CD4-positive, alpha-beta memory T cell (primary cell): ENCODE measurements at places on chromosomes 4 and X.

DNA sequence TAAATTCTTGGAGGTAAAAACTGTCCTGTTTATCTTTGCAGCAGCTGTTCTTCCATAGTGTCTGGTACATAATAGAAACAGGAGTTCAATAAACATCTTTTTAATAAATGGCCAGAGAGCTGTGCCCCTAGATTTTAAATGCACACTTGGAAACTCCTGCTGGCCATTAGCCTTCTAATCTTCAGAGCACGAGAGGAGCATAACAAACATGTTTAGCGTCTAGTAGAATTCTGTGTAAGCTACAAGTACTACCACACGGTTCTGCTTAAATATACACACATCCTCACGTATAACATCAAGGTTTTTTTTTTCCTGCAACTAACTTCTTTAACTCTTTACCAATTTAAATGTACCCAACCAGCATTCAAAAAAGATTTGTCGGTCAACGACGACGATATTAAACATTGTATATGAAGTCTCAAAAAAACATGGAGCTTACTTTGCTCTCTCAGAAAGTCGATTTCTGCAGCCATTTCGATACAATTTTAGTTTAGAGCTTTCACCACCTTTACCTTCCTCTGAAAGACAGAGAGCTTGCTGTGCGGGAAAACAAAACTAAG is 628 bp downstream of the SCLT1 start:
- DNase-seq = no peak

DNA sequence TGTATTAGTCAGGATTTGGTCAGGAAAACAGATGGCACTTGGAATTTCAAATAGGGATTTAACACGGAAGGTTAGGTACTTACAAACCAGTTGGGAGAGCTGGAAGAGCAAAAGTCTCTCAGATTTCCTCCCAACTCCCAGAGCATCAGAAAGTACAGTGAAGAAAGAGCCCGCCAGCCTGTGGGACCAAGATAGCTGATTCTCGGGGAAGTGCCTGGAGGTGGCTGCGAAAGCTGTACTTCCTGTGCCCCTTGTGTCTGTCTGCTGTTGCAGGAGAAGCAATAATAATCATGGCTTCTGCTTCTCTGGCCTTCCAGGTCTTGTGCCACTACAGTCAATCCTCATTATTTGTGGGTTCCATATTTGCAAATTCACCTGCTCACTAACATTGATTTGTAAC is 221.0 kb upstream of the BCOR start:
- DNase-seq = no peak

- no peak for DNase-seq
Measured at GRCh38 chr4:47590325-47590724, 105.2 kb downstream of the ATP10D start.

GRCh38 chrX:18985186-18985435 is 1.2 kb upstream of the PHKA2 start:
- DNase-seq = no peak

DNA sequence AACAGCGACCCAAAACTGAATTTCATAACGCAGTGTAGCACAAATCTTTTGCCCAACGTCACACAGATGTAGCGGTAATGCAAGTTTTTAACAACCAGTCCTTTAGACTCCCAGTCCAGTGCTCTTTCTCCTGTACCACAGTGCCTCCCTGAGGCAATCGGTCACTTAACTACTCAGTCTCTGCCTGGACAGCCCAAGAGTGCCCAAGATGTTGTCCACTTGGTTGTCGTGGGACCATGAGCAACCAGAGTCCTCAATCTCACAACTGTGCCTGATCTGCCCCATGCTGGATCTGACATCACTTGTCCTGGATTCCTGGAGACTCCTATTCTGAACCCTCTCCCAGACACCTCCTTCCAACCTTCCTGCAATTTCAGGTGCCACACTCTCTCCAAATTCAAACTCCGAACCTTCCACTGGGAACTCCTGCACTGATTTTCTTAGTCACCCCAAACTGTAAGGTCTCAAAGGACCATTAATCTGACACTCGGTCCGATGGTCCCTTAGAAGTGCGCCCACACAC is 702 bp downstream of the MMGT1 start:
- DNase-seq = no peak

DNA sequence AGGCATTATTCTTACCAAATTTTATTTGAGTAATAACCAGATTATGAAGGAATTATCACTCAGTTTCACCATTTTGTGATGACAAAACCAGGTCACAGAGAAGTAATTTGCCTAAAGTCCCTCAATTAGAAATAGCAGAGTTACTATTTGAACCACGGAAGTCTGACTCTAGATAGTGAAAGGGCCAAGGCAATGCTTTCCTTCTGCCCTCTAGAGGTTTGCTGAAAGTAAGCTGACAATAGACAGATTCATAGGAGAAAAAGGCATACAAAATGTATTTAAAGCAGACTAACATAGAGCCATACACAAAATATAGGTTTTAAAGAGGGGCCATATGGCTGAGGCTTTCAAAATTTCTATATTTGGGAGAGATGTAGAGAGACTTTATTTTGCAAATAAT is 43.1 kb downstream of the CXXC4 start:
- DNase-seq = no peak

- DNase-seq = no peak
Measured at GRCh38 chr4:115515772-115516171, 402.4 kb upstream of the NDST4 start.

DNA sequence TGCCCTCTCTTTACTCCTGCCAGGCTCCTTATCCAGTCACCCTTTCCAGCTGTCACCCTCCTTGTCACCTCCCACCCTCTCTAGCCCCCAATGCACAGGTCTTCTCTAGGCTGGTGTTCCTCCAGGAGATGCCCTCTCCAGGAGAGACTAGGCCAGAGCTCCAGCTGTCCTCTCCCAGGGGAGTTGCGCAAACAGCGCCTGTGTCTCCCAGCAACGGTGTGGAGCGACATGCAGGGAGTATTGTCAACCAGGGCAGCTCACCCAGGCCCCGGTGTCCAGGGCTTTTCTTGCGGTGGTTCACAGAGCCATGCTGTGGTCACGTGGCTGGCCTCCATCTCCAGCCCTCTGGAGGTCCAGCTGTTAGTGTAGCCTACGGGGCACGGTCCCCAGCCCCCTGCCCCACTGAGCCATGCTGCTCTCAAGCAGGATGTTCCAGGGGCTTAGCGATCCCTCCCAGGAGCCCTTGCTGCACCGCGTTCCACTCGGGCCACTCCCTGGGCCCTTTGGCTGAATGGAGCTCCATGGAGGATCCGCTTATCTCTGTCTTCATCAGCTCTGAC is 34.8 kb downstream of the CCNQ start:
- DNase-seq = no peak

GRCh38 chr4:90816754-90817153 is 689.6 kb downstream of the CCSER1 start:
- no peak for DNase-seq

GRCh38 chrX:118627084-118627758 is 100.2 kb upstream of the IL13RA1 start:
- DNase-seq = no peak

GRCh38 chr4:171118091-171118490 is 695.1 kb upstream of the GALNTL6 start:
- no peak for DNase-seq

DNA sequence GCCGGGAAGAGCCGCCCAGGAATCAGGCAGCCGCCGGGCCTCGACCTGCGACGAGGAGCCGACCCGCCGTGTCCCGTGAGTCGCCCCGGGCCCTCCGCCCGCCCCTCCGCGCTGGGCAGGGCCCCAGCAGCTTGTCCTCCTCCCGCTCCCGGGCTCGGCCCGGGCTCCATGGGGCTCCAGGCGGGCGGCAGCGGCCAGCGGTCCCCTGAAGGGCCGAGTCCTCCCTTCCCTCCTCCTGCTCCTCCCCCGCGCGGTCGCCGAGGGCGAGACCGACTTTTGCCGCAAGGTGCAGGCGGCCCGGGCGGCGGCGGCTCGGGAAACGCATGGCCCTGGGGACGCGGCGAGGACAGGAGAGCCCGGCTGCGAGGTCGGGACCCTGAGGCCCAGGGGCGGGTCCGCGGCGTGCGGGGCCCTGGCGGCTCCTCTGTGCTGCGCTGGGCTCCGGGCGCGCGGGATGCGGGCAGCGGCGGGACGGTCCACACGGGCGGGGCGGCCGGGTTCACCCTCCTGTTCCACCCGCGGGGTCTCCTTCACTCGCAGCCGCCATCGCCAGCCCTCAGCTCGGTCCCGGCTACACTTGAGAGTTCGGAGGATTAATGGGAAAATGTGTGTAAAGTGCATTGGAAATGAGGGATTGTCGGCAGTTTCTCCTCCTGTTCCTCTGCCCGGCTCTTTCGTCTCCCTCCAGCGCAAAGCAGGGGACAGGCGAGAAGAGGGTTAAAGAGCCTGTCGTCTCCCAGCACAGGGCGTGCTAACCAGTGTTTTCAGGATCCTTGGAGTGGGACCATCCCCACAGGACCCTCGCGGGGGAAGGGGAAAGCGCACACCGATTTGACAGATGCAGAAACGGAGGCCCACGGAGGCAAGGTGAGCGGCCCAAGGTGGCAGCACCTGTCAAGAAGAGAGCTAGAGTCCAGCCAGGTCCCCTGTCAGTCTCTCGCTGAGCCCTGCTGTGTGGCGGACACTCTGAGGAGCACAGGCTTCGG is 16.6 kb upstream of the ZNF718 start:
- no peak for DNase-seq

DNA sequence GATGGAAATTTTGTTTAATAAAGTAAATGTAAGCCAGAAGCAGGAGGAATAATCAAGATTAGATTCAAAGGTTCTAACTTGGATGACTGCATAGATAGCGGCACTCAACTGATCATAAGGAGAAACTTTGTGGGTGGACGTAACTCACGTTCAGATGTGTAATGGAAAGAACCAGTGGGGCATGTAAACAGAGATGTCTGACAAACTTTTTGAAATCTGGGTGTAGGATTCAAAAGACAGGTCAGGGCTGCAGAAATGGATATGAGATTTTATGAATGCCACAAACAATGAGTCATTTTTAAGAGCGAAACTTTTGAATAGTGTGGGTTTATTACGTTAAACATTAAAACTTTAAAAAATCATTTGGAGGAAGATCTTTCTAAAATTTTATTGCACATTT is 375.6 kb downstream of the GBA3 start:
- DNase-seq = no peak

DNA sequence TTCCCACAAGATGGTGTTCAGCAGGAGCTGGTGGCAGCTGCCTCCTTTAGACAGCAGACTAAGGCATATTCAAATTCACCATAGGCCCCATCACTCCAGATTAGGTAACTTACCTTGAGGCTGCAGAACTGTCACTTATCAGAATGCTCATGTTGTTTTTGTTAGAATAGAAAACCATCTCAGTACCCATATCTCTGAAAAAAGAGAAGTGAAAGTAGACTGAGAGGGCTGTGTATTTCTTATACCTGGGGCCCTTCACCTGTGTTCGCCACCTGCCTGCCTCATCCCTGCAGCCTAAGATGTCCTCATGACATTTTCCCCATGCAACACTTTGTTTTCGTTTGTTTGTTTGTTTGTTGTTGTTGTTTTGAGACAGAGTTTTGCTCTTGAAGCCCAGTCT is 32.9 kb upstream of the SPRY1 start:
- no peak for DNase-seq

- DNase-seq = no peak
Measured at GRCh38 chr4:136078976-136079375, 1453.3 kb downstream of the PCDH18 start.

GRCh38 chr4:56692576-56692975 is 11.5 kb upstream of the HOPX start:
- no peak for DNase-seq

DNA sequence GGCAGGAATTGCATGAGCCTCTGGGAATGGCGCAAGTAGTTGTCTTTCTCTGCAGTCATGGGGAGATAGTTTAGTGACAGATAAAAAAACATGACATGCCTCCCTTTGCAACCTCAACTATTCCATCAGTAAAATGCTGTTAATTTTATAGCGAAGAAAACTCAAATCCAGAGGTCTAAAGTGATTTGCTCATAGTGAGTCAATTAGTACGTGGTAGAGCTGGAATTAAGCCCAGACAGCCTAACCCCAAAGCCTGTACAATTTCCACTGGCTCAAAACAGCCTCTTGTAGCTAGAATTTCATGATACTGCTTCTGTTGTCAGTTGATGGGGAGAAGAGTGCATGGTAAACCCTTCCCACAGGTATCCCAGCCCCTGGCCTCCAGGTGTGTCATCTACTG is 81.3 kb upstream of the TRPC5 start:
- DNase-seq = no peak

DNA sequence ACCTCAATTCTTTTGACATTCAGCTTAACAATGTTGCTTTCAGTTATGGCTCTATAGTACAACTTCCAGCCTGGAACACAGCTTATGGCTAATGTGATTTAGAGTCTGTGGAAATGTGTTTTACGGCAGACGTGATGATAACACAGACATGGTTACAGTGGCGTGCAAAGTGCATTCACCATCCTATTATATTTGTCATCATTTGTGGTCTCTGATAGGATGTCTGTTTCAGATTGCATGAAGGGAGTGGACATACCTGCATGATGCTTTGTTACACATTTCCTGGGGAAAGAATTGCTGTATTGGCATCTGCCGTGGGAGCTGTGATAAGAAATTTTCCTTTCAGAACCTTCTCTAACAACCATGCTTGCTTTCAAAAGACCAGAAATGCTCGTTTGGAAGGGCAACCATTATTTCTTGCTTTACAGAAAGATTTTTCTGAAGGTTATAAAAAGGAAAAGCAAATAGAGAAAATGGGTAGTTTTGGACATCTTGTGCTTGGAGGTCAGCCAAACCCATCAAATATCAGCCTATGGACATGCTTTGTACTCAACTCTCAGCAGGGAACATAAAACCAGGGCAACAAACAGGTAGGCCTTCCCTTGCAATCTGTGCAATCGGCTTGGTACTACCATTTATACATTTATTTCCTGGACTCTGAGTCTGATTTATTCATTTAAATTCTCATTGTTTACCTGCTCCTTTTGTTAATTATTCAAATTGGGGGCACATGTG is 273.9 kb downstream of the TLL1 start:
- DNase-seq = no peak

GRCh38 chr4:78418406-78418805 is 133.2 kb upstream of the ANXA3 start:
- no peak for DNase-seq

GRCh38 chrX:150935467-150935866 is 37.0 kb upstream of the CD99L2 start:
- DNase-seq = no peak

DNA sequence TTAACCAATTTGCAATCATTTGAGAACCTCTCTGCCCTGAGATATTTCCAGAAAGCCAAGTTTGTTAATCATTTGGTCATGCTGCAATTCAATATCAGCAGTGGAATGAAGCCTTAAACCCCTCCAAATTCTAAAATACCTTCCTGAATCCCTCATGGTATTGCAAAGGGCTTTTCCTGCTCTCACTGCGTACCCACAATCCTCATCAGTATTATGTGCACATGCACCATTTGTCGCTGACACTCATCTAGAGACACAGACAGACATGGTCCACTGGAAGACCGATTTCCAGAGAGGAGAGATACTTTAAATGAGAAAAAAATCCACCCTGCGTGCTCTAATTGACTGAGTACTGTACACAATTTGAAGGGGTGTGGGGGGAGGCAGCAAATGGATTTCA is 104.4 kb downstream of the GPC3 start:
- DNase-seq = no peak
